ENCODE measurements at places on chromosomes 16 and 17.
A peak's percentile ranks its signal among the peaks of the same experiment; 100 is the strongest.

DNA sequence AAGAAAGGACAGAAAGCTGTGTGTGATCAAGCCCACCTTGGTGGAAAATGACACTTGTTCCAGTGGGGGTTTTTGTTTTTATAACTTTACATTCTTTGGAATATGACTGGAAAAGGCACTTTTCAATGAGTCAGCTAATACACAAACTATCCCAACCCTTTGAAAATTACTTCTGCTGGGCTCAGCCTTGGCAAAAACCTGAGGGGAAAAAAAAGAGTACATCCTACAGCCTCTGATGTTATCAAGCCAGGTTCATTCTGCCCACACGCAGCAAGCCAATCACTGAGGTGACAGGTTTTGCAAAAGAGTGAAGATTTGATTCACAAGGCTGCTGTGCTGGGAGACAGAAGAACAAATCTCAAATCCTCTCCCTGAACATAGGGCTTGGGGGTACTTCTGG is 484.5 kb upstream of the ERCC4 start:
- H3K4me3 ChIP-seq = no peak overlapping the region
- no peaks in the 10 kb centered on the region for H3K36me3 ChIP-seq
- H3K4me1 ChIP-seq = peaks cover 11% of the 10 kb centered on the region

DNA sequence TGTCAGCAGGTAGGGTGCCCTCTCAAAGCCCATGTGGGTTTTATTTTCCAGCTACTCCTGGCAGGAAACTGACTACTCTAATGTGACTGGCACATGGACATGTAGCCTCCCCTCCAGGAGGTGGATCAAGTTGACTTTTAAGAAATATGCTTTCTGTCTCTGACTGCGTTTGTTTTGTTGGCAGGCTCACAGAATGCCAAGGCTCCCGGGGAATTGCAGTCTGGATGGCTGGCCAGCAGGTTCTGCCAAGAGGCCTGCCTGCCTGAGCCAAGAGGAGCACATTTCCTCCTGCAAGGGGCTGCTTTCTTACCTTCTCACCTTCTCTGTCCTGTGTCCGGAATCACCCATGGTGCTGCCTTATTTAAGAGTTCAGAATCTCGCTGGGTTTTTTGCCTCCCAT is 217.3 kb upstream of the ERCC4 start:
- no peak overlapping the region for H3K27ac ChIP-seq
- DNase-seq = no peak
- H3K4me3 ChIP-seq = no peak overlapping the region
- no peaks in the 10 kb centered on the region for H3K27me3 ChIP-seq
- H3K36me3 ChIP-seq = no peaks in the 10 kb centered on the region
- no peaks in the 10 kb centered on the region for H3K4me1 ChIP-seq

DNA sequence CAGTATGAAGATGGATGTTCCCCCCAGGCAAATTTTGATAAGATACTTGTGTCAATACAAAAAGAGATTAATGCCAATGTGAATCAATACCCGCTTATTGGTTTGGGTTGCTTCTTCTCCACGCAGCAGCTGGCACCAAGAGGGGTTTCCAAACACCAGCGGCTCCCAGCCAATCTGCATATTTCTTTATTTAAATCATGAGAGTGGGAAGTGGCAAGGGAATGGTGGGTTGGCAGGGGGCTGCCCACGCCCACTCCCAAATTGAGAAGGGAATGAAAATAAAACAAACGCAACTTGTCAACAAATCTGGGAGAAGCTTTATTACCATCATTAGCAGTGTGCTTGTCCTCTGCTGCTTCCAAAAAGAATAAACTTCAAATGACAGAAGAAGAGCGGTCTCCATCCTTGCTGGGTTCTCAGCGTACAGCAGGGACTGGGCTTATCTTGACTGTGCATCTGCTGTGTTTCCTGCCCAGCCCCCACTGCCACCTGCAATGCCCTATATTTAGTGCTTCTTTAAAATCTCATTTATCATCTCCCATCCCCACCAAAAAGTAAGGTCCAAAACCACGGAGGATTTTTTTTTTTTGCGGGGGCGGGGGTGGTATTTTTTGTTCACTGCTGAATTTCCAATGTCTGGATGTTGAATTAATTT is 34.9 kb upstream of the C16orf78 start:
- no peaks in the 10 kb centered on the region for H3K36me3 ChIP-seq
- no peaks in the 10 kb centered on the region for H3K4me1 ChIP-seq
- no peaks in the 10 kb centered on the region for H3K27me3 ChIP-seq
- DNase-seq = no peak
- H3K27ac ChIP-seq = no peak overlapping the region

- no peaks in the 10 kb centered on the region for H3K36me3 ChIP-seq
- DNase-seq = peak; percentile 74
- no peak overlapping the region for H3K27ac ChIP-seq
- no peak overlapping the region for H3K4me3 ChIP-seq
- no peaks in the 10 kb centered on the region for H3K27me3 ChIP-seq
Observed at GRCh38 chr17:74635418-74635817, 11.9 kb upstream of the CD300E start.

DNA sequence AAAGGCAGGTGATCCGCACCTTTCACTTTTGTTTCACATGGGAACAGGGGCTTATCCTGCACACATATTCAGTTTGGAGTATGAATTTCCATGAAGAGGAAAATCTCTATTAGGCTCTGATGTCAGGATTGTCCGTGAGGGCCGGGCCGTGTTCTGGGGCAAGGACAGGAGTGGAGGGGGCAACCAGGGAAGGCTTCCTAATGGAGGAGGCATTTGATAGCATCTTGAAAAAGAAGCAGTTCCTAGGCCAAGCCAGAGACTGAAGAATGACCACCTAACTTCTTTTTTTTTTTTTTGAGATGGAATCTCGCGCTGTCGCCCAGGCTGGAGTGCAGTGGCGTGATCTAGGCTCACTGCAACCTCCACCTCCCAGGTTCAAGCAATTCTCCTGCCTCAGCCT is 174.2 kb downstream of the SEC14L1 start:
- DNase-seq = no peak
- H3K4me3 ChIP-seq = no peak overlapping the region
- H3K36me3 ChIP-seq = no peaks in the 10 kb centered on the region
- H3K4me1 ChIP-seq = no peaks in the 10 kb centered on the region
- H3K27ac ChIP-seq = no peak overlapping the region
- H3K27me3 ChIP-seq = no peaks in the 10 kb centered on the region

- no peaks in the 10 kb centered on the region for H3K27me3 ChIP-seq
- H3K4me1 ChIP-seq = peaks cover 14% of the 10 kb centered on the region
- DNase-seq = peak; percentile 76
- no peak overlapping the region for H3K27ac ChIP-seq
- H3K36me3 ChIP-seq = no peaks in the 10 kb centered on the region
- H3K4me3 ChIP-seq = no peak overlapping the region
Observed at GRCh38 chr17:19338031-19338990, 24.2 kb downstream of the B9D1 start.

GRCh38 chr16:1407753-1408152 is 6.8 kb downstream of the UNKL start:
- no peak for DNase-seq
- no peaks in the 10 kb centered on the region for H3K4me1 ChIP-seq
- H3K36me3 ChIP-seq = no peaks in the 10 kb centered on the region
- H3K27me3 ChIP-seq = no peaks in the 10 kb centered on the region

- peaks cover 9% of the 10 kb centered on the region for H3K4me1 ChIP-seq
- H3K4me3 ChIP-seq = peak overlapping the region; percentile 37
- peak overlapping the region; percentile 67 for H3K27ac ChIP-seq
- peaks cover 2% of the 10 kb centered on the region for H3K36me3 ChIP-seq
- no peaks in the 10 kb centered on the region for H3K27me3 ChIP-seq
Observed at GRCh38 chr17:48547808-48548522, 3.1 kb upstream of the HOXB2 start.

GRCh38 chr17:16988749-16989229 is 16.9 kb upstream of the TNFRSF13B start:
- H3K4me3 ChIP-seq = no peak overlapping the region
- H3K27ac ChIP-seq = no peak overlapping the region
- no peaks in the 10 kb centered on the region for H3K4me1 ChIP-seq
- H3K36me3 ChIP-seq = no peaks in the 10 kb centered on the region
- no peak for DNase-seq

All from kidney (tissue), 22 donors.